Femur (tissue), 1 donor: ENCODE measurements at places on chromosomes 4 and X.

DNA sequence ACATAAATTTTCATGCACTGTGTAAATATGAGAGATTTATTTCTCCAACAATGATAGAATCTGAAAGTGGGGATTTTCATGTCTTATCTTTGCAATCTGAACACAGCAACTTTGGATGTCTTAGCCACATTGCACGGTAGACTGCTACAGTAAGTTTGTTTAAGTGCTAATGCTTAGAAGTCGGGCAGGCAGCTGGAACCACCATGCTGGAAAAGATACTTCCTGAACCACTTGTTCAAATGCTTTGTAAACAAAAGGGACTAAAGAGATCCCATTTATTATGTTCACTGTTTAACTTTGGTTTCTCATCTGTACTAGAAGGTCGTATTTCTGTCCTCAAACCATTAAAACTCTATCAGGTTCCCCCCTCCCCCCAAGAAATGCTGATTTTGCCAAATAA lies 555.9 kb upstream of the DIPK2B start:
- DNase-seq, result no peak

DNA sequence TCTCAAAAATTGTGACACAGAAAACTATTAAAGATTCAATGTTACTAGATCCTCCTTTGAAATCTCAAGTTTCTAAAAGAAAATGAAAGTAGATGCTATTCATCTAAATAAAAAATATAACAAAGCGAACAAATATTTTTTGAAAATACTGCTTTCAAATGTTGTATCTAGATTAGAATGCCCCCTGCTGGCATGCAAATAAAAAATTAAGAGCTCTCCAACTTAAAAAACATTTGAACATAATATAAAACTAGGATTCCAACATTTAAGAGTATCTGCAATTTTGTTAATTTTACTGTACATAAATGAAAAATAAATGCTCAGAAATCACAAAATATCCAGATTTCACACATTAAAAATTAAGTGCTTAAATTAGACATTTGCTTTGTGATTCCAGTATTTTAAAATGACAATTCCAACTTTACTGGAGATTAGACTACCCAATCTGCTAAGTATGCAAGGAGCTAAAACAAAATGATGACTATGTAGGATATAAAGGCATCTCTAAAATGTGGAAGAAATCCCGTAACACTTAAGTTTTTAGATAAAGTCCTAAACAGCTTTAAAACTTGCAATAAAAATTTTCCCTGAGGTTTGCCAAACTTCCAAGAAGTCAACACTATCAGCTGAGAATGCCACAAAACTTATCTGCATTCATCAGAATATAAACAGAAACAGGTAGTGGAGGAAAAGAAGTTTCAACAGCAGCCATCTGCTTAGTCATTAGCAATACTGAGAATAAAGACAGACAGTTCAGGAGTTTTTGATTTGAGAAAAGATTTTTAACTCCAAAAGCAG lies 32.7 kb downstream of the DHX15 start:
- no peak for DNase-seq

- no peak for DNase-seq
Observed at GRCh38 chr4:128954941-128955340, 138.4 kb downstream of the SCLT1 start.

GRCh38 chr4:14934704-14935390 lies 67.4 kb upstream of the CPEB2 start:
- DNase-seq, result no peak

DNA sequence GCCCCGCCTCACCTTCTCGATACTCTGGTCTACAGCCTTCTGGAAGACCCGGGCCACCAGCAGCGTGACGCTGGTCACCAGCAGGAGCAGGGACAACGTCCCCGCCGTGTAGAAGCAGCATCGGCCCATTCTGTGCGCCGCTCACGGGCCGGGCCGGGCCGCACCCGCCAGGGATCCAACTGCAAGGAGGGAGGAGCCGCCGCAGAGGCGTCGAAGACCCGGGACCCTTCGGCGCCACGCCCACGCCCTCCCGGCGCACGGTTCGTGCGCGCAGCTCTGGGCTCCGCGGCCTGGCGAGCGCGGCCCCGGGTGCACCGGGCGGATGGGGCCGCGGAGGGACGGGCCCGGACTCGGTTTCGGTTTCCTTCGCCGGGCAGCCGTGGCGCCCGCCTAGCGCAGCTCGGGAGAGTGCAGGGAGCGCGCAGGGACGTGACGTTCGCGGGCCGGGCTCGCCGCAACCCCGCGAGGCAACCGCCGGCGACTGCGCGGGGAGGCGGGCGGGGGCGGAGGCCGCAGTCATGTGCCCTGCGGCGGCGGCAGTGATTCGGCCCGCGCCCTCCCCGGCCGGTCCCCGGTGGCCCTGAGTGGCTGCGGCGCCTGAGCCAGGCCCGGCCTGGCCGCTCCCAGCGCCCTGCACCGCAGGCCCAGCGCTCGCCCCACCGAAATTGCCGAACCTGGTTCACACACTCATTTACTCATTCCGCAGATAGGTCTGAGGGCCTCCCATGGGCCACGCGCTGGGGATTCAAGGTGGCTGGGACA lies at the start of gene SCARB2:
Gene SCARB2, minus strand, starts transcription at position 410 of the 762 bp plus-strand sequence. Its CDS starts 281 bp downstream, at position 129.
- DNase-seq, result peak; percentile 90

DNA sequence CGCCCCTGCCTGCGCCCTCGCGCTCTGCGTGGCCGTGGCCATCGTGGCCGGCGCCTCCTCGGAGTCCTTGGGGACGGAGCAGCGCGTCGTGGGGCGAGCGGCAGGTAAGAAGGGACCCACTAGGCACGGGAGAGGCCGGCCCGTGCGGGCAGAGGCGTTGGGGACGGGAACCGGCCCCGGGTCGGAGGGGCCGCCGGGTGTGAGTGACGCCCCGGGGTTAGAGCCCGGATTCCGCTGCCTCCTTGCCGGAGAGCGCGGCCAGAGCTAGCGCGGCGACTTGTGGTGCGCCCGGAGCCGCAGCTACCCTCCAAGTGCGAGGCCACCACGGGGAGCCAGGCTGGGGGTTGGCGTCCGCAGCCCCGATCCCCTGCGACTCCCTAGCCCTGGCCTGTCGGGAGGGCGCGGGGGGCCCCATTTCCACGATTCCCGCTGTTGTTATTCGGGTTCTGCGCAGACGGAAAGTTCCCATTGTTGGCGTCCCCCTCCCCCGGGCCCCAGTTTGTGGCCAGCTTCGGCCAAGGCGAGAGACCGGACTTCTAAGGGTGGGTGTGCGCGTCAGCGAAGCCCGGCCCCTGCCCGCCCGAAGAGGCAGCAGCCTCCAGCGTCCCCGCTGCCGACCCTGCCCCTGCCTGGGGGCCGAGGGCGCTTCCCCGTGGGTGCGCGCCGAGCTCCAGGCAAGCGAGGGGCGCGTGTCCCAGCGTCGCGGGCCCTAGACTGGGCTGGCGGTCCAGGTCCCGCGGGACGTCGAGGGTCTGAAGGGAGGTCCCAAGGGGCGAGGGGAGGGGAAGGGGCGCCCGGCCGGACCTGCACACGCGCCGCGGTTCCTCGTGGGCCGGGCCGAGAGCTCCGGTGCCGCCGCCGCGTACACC lies 1.1 kb downstream of the FGFR3 start:
- DNase-seq, result no peak

- peak; percentile 42 for DNase-seq
Observed at GRCh38 chrX:18674417-18674787, 2.5 kb upstream of the RS1 start.

DNA sequence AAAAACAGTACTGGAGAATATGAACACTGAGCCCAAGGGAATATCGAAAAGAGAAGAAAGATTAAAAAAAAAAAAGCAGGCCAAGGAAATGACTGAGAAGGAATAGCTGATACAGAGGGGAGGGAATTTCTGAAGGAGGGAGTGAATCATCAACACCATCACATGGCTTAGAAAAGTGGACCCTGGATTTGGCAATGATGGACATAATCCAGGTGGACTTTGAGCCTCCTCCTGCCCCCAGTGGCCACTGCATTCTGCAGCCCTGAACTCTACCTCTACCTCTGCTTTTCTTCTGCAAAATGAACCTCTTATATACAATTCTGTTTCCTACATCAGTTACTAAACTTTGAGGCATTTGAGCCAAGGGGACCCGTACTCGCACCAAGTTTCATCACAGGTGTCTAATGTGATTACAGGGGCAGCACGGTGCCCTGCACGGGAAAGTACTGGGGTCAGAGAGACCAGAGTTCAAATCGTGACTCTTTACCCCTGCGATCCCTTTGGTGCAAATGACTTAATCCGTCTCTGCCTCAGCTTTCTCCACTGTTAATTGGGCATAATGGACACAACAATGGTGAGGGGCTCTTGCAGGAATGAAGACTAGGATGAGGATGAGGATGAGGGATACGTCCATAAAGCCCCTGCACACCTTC lies 1.1 kb downstream of the OCIAD2 start:
- DNase-seq, result no peak

DNA sequence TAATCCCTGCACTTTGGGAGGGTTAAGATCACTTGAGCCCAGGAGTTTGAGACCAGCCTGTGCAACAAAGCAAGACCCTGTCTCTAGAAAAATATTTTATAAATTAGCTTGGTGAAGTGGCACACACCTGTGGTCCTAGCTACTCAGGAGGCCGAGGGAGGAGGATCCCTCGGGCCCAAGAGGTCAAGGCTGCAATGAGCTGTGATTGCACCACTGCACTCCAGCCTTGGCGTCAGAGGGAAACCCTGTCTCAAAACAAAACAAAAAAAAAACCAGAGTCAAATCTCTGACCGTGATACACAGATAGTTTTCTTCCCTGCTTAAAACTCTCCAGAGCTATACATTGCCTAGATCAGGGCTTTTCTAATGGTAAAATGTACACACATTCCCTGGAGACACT lies 53.5 kb downstream of the CHST7 start:
- DNase-seq, result no peak

- no peak for DNase-seq
Observed at GRCh38 chrX:97564496-97564895, 680.8 kb downstream of the RPA4 start.

GRCh38 chr4:8082517-8083055 lies 76.0 kb downstream of the ABLIM2 start:
- DNase-seq, result no peak

DNA sequence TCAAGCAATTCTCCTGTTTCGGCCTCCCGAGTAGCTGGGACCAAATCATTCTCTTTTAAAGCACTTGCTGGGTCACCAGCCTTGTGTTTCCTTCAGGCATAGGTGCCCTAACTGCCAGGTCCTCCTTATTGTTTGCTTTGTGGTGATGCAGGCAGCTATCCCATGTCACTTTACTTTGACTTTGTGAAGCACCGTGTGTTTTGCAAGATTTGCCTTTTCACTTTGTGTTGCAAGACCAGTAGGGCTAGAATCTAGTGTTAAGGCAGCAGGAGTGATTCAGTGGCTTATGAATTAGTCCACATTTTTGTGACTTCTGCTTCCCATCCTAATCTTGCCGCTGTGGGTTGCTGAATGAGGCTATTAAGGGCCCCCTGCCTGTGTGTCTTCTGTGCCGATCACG lies 20.2 kb downstream of the SYAP1 start:
- DNase-seq, result no peak

DNA sequence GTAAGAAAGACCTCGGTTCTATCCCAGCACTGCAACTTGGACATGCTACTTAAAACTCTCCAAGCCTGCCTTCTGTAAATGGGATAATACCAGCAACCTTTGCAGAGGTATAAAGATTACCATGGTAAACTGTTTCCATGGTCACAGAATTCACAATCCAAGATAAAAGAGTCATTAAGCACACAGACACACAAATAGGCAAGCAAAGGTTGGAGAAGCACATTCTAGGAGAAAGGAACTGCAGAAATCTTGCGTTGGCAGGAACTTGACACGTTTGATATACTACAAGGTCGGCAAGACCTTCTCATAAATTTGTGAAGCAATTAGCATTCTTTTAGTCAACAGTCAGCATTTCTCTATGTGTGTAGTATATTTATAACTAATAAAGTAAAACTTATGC lies 12.3 kb upstream of the CHRNA9 start:
- DNase-seq, result no peak

DNA sequence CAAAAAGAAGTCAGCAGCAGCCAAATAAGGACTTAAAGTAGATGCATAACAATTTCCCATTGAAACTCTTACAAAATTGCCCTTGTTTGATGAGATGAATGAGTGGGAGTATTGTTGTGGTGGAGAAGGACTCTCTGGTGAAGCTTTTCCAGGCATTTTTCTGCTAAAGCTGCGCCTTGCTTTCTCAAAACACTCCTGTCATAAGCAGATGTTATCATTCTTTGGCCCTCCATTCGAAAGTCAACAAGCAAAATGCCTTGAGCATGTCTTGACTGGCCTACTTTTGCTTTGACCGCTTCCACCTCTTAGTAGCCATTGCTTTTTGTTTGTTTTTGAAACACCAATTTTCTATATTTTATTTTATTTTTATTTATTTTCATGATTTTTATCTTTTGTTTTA lies 340.9 kb upstream of the FGF13 start:
- DNase-seq, result no peak

DNA sequence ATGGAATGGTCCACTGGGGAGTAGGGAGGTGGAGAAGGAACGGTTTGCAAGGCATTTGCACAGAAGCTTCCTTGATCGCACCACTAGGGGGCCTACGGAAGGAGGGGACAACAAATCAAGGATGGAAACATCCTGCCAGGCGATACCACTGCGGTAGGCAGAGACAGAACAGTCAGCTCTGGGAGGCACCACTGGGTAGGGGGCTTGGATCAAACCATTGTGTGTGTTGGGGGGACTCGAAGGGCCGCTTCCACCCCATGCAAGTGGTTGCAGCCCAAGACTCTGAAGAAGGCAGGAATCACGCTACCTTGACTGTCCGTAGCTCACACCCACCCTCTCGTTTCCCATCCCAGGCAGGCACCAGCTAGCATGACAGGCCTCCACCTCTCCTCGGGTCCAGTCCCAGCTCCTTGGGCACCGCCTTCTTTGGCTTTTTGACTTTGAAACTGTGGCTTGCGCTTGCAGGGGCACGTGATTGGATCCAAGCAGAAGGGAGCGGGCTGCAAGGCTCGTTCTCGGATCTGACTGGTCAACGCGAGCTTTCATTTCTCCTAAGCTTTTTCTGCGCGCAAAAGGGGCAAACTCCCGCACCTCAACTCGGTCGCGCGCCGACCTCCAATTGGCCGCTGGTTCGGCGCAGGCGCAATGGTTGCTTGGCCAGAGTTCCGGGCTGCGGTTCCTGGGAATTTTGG lies 28.4 kb downstream of the GAGE1 start:
- no peak for DNase-seq

- DNase-seq, result no peak
Observed at GRCh38 chr4:173417833-173418232, 18.9 kb upstream of the SCRG1 start.

DNA sequence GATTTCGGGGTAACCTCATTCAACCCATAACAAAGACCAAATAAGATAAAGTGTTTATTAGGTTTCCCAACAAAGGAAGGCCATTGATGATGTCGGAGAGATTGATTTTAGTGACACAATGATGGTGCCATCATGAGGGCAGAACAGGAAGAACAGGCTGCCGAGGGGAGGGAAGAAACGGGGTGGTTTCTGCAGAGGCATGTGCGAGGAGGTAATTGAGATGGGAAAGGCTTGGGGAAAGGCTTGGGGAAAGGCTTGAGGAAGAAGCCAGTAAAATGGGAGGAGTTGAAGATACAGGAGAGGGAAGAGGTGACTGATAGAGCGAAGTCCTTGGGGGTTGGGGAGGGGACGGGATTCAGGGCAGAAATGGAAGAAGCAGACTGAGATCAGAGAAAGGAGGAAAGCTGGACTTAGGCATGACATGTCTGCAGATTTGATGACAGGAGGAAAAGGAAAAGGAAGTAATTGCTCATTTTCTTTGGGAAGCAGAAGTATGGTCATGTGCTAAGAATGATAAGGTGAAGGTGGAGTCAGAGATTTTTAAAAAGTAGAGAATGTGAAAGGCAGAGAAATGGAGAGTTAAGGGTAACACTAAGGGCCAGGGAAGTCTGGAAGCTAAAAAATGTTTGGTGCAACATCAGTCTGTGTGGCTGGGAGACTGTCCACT lies 6.0 kb downstream of the HPSE start:
- no peak for DNase-seq
